ENCODE measurements at places on chromosomes 6 and 20. TPM values are rescaled to one million over a fixed set of nuclear protein-coding genes. Genes with fewer than 3 reads are reported as not detected.

DNA sequence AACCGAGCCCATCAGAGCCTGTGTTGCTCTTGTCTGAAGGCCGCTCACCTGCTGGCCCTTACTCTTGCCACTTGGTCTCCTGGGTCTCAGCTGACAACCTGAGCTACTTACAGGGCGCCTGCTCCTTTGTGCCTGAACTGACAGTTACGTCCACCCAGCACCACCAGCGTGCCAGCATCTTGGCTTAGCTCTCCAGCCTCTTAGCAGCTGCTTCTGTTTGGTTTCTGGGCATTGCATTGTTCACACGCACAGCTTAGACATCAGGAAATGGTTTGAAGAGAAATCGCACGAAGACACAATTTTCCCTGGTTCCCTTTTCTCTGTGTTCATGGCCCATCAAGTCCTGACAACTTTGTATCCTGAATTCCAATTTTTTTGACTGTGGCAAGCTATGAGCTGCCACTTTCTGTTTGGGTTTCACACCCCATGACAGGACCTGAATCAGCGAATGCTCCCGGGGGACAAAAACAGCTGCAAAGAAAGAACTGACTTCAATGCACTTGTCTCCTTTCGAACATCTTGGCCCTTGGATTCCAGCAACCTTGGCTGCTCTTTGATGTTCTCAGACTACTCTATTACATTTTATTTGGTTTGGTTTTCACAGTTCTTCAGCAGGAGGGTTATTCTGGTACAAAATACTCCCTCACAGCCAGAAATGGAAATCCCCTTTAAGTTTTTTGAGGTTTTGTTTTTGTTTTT, 45.2 kb upstream of the LY86 start:
- peaks cover 2% of the 10 kb centered on the region for H3K36me3 ChIP-seq
- no peak overlapping the region for H3K4me3 ChIP-seq
- H3K4me1 ChIP-seq: peaks cover 4% of the 10 kb centered on the region
- H3K27me3 ChIP-seq: peaks cover 46% of the 10 kb centered on the region
- no peak overlapping the region for H3K27ac ChIP-seq

DNA sequence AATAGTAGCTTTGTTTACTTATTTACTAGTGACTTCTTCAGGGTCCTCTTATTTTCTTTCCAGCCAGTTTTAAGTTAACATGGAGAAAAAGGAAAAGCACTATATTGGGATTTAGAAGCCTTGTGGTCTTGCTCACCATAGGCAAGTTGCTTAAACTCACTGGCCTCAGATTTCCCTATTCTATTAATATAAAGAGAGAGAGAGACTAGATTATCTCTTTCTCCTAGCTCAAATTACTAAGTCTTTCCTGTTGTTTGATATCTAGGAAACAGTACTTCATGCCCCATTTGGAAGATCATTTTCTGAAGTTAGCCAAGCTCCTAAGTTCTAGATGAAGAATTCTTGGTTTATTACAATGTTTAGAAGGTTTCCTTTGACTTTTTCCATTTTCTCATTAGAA, 32.5 kb downstream of the CTNNBL1 start:
- peaks cover 7% of the 10 kb centered on the region for H3K36me3 ChIP-seq
- DNase-seq: no peak
- no peaks in the 10 kb centered on the region for H3K27me3 ChIP-seq
- no peak overlapping the region for H3K4me3 ChIP-seq
- peaks cover 16% of the 10 kb centered on the region for H3K4me1 ChIP-seq
- H3K27ac ChIP-seq: no peak overlapping the region

DNA sequence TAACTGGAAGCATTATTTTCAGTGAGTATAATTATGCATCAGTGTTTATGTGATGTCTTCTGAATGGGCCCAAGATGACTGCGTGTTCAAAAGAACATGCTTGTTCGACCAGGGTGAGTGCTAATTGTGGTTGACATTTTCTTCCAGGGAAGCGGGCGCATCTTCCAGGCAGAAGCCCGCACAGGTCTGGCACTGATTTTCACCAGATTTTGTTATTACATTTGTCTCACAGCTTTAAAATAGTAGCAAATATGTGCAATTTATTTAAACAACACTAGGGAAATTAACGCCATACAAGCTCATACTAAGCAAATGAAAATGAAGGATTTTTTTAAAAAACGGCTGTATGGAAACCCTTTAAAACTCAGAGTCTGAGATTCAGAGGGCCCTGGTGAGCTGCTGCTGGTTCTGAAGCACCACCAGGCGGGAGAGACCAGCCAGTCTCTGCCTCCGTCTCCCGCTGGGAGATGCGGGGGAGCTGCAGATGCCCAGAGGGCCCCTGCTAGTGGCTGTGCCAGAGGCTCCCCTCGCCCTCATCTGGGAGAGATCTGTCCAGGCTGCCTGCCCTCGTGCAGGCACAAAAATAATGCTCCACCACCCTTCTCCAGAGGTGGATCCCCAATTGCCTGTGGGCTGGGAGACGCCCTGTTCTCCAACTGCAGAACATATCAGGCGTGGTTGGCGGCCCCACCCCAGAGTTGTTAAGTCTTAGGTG, 297.0 kb downstream of the TAF4 start:
- H3K4me1 ChIP-seq: no peaks in the 10 kb centered on the region
- no peak overlapping the region for H3K27ac ChIP-seq
- H3K4me3 ChIP-seq: no peak overlapping the region
- no peaks in the 10 kb centered on the region for H3K27me3 ChIP-seq

- H3K27ac ChIP-seq: peak overlapping the region; percentile 6
- no peak for DNase-seq
- peaks cover 1% of the 10 kb centered on the region for H3K36me3 ChIP-seq
- H3K4me3 ChIP-seq: peak overlapping the region; percentile 75
- H3K27me3 ChIP-seq: peaks cover 4% of the 10 kb centered on the region
Observed at GRCh38 chr6:29633534-29633905, 537 bp upstream of the GABBR1 start.

DNA sequence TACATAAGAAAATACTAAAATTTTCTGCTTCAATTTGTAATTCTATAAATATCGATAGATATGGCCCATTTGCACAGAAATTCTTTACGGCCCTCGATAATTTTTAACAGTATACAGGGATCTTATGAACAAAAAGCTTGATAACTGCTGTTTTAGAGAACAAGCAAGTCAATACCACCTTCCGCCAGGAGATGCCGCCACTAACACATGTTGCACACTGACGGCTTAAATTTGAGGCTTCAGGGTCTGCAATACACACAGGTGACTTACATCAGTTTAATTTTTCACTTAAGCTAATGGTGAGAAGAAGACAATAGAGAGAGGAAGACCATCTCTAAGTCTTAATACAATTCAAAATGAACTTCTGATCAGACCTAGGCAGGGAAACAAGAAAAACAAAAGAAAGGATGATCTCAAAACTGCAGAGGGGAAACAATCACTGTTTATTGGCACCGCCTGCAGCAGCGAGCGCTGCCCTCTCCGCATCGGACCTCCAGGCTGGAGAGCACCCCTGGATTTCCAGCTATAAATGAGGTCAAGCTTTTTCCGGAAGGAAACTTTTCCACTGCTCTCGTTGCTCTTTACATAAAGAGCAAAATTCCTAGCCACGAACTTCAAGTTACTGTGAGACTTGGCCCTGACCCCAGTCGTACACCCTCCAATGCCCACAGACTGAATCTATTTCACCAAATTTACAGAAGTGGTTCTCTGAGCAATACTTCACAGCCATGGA, 53.9 kb downstream of the OTOR start:
- no peaks in the 10 kb centered on the region for H3K36me3 ChIP-seq
- H3K27me3 ChIP-seq: peaks cover 61% of the 10 kb centered on the region
- no peak overlapping the region for H3K4me3 ChIP-seq
- H3K27ac ChIP-seq: no peak overlapping the region
- no peaks in the 10 kb centered on the region for H3K4me1 ChIP-seq

GRCh38 chr20:3071610-3072529, at the start of gene OXT:
Gene OXT (plus strand): TSS chr20:3071620. CDS start chr20:3071656, 36 bp downstream.
- peak within 1 kb of the TSS; percentile 34 for H3K27ac ChIP-seq
- DNase-seq: peak; percentile 67
- H3K27me3 ChIP-seq: peaks cover 3% of the 10 kb centered on the region
- H3K4me3 ChIP-seq: peak within 1 kb of the TSS; percentile 77
- H3K36me3 ChIP-seq: no peaks in the 10 kb centered on the region

DNA sequence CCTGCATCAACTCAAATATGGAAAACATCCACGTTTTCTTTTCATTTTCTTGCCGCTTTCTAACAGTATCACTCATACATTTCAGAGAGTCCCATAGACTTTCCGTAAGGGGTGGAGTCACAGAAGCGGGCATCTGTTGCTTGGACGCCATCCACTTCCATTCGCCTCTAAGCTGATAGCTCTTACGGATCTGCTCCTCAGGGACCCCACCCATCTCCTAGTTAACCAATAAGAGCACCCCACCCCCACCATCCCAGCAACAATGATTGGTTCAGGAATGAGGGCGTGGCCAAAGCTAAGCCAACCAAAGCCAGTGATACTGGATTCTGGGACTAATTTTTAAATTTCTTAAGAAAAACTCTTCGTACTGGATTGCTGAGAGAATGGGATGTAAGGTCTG, 42.4 kb downstream of the SLC2A10 start:
- H3K27ac ChIP-seq: no peak overlapping the region
- no peaks in the 10 kb centered on the region for H3K4me1 ChIP-seq
- H3K4me3 ChIP-seq: no peak overlapping the region
- no peaks in the 10 kb centered on the region for H3K36me3 ChIP-seq
- H3K27me3 ChIP-seq: peaks cover 31% of the 10 kb centered on the region
- no peak for DNase-seq

- no peak overlapping the region for H3K27ac ChIP-seq
- H3K27me3 ChIP-seq: peaks cover 10% of the 10 kb centered on the region
- no peak overlapping the region for H3K4me3 ChIP-seq
- no peaks in the 10 kb centered on the region for H3K36me3 ChIP-seq
Observed at GRCh38 chr6:29813809-29814208, 13.8 kb upstream of the HLA-G start.

DNA sequence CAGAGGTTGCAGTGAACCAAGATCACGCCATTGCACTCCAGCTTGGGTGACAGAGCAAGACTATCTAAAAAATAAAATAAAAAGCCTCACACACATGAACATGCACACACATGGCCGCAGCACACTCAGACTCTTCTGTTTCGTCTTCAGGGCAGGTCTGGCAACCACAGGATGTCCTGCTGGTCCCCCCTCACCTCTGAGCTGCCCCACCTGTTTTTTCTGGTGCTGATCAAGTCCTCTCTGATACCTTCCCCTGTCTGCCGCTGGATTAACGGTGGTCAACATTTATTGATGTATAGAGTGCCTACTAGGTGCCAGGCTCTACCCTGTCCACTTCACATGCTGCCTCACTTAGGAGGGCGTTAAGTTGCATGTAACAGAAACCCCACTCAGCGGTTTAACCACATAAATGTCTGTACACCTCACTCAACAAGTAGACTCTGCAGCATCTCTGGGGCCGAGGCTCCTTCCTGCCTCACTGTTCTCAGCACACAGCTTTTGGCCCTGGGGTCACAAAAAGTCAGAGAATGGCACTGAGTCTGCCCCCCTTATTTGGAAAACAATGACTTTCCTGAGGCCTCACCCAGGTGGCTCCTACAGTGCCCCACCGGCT, 4.5 kb upstream of the AP5S1 start:
- H3K4me3 ChIP-seq: no peak overlapping the region
- no peaks in the 10 kb centered on the region for H3K27me3 ChIP-seq
- H3K27ac ChIP-seq: peak overlapping the region; percentile 5
- H3K4me1 ChIP-seq: peaks cover 62% of the 10 kb centered on the region
- no peaks in the 10 kb centered on the region for H3K36me3 ChIP-seq
- DNase-seq: peak; percentile 42

- no peaks in the 10 kb centered on the region for H3K4me1 ChIP-seq
- H3K27ac ChIP-seq: no peak overlapping the region
- DNase-seq: no peak
- H3K27me3 ChIP-seq: no peaks in the 10 kb centered on the region
- H3K36me3 ChIP-seq: no peaks in the 10 kb centered on the region
- H3K4me3 ChIP-seq: no peak overlapping the region
Observed at GRCh38 chr6:31935021-31935420, 7.5 kb downstream of the C2 start.

DNA sequence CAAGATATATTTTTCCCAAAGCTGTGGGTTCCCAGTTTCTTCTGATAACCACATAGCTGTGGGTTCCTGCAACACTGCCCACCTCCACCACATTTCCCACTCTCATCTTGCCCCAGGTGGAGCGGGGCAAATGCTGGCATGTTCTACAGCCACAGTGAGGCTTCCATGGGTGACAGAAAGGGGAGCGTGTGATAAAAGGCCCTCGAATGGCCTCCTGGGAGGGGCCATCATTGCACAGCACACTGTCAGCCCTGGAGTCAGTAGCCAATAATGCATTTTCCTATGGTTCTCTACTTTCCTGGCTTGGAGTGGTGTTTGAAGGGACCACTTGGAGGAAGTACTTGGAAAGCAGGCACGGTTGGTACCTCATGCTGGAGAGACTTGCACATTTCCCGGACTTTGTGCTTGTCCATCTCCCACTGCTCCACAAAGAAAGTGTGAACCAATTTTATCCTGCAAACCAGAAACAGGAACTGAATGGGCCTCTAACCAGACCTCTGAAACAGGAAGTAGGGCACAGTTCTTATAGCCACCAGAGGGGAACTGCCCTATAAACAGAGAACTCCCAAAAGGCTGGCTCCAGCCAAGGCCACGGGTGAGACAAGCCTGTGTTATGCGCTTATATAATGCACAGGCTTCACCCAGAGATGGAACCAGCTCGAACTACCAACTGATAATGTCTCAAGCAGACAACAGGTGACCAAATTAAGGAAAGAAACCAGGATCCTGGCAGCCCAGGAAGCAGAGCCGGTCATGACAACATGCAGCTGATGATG, 8.6 kb downstream of the MAP3K5 start:
- H3K27me3 ChIP-seq: no peaks in the 10 kb centered on the region
- peak overlapping the region; percentile 35 for H3K27ac ChIP-seq
- peak overlapping the region; percentile 30 for H3K4me3 ChIP-seq
- no peak for DNase-seq
- H3K4me1 ChIP-seq: peaks cover 52% of the 10 kb centered on the region
- H3K36me3 ChIP-seq: peaks cover 15% of the 10 kb centered on the region

GRCh38 chr6:143068001-143068400, 7.3 kb downstream of the AIG1 start:
- H3K27ac ChIP-seq: no peak overlapping the region
- DNase-seq: no peak
- H3K36me3 ChIP-seq: peaks cover 4% of the 10 kb centered on the region
- no peaks in the 10 kb centered on the region for H3K27me3 ChIP-seq
- peaks cover 6% of the 10 kb centered on the region for H3K4me1 ChIP-seq

DNA sequence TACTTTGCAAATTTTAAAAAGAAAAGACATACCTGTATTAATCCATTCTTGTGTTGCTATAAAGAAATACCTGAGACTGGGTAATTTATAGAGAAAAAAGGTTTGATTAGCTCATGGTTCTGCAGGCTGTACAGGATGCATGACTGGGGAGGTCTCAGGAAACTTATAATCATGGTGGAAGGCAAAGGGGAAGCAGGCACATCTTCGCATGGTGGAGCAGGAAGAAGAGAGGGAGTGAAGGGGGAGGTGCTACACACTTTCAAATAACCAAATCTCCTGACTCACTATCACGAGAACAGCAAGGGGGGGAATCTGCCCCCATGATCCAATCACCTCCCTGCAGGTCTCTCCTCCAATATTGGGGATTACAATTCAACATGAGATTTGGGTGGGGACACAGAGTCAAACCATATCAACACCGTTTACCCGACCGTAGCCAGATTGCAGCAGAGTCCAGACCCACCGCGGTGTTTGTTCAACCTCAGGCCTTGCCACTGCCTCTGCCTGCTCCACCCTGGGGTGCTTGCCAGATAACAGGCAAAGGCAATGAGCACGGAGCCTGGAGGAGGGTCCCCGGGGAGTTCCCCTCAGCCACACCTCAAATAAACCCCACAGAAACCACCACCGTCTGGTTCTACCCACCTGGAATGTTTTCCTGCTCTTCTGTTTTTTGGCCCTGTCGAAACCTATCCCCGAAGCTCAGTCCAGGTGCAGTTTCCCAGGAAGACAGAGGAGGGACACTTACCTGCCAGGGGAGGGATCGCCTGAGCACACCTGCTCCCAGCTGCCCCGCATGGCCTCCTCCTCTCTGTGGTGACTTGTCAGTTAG, 142.2 kb upstream of the AFDN start:
- H3K36me3 ChIP-seq: no peaks in the 10 kb centered on the region
- H3K4me3 ChIP-seq: no peak overlapping the region
- DNase-seq: no peak
- peaks cover 83% of the 10 kb centered on the region for H3K27me3 ChIP-seq

The BCKDHB gene
- total RNA-seq: 17.5 TPM

The AKAP7 gene
- total RNA-seq: 6.0 TPM
